ENCODE measurements at places on chromosomes 1 and 21.
A peak's percentile ranks its signal among the peaks of the same experiment; 100 is the strongest.

- no peaks in the 10 kb centered on the region for H3K36me3 ChIP-seq
- H3K27me3 ChIP-seq = peaks cover 25% of the 10 kb centered on the region
- peaks cover 1% of the 10 kb centered on the region for H3K4me1 ChIP-seq
- no peak overlapping the region for H3K4me3 ChIP-seq
- H3K27ac ChIP-seq = no peak overlapping the region
Observed at GRCh38 chr1:4267381-4268261, 367.5 kb upstream of the C1orf174 start.

- peaks cover 91% of the 10 kb centered on the region for H3K36me3 ChIP-seq
- peaks cover 7% of the 10 kb centered on the region for H3K4me1 ChIP-seq
- no peak overlapping the region for H3K4me3 ChIP-seq
- H3K27ac ChIP-seq = no peak overlapping the region
- no peaks in the 10 kb centered on the region for H3K27me3 ChIP-seq
Observed at GRCh38 chr1:29094433-29094832, 29.3 kb downstream of the TMEM200B start.

- H3K36me3 ChIP-seq = no peaks in the 10 kb centered on the region
- DNase-seq = no peak
- peaks cover 14% of the 10 kb centered on the region for H3K4me1 ChIP-seq
- H3K4me3 ChIP-seq = no peak overlapping the region
Observed at GRCh38 chr1:226482975-226483700, 65.4 kb upstream of the STUM start.

GRCh38 chr1:235207209-235207565 is 46.1 kb upstream of the RBM34 start:
- peak overlapping the region; percentile 97 for H3K27ac ChIP-seq
- peak overlapping the region; percentile 37 for H3K4me3 ChIP-seq
- DNase-seq = peak; percentile 47
- no peaks in the 10 kb centered on the region for H3K27me3 ChIP-seq
- peaks cover 54% of the 10 kb centered on the region for H3K36me3 ChIP-seq
- peaks cover 35% of the 10 kb centered on the region for H3K4me1 ChIP-seq

- no peak overlapping the region for H3K27ac ChIP-seq
- H3K4me3 ChIP-seq = no peak overlapping the region
- no peak for DNase-seq
- H3K4me1 ChIP-seq = no peaks in the 10 kb centered on the region
Observed at GRCh38 chr1:199756066-199756465, 271.4 kb upstream of the NR5A2 start.

DNA sequence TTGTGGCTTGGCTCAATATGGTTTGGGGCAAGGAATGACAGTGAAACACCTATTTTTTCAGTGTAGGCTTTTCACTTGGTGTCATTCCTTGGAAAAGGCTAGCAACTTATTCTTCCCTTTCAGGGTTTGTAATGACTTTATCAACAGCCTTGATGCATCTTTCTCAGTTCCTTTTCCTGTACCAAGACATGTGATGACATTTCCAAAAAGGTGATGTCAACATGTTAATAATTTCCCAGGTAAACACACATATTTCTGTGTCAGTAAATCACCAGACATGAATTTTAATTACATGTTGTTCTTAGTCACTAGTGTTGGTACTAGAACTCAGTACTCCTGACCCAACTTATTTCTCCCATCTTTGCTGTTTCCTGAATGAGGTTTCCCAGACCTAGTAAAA is 37.8 kb upstream of the RRP15 start:
- H3K4me1 ChIP-seq = no peaks in the 10 kb centered on the region
- peaks cover 46% of the 10 kb centered on the region for H3K27me3 ChIP-seq
- no peak overlapping the region for H3K27ac ChIP-seq
- no peaks in the 10 kb centered on the region for H3K36me3 ChIP-seq
- no peak for DNase-seq

DNA sequence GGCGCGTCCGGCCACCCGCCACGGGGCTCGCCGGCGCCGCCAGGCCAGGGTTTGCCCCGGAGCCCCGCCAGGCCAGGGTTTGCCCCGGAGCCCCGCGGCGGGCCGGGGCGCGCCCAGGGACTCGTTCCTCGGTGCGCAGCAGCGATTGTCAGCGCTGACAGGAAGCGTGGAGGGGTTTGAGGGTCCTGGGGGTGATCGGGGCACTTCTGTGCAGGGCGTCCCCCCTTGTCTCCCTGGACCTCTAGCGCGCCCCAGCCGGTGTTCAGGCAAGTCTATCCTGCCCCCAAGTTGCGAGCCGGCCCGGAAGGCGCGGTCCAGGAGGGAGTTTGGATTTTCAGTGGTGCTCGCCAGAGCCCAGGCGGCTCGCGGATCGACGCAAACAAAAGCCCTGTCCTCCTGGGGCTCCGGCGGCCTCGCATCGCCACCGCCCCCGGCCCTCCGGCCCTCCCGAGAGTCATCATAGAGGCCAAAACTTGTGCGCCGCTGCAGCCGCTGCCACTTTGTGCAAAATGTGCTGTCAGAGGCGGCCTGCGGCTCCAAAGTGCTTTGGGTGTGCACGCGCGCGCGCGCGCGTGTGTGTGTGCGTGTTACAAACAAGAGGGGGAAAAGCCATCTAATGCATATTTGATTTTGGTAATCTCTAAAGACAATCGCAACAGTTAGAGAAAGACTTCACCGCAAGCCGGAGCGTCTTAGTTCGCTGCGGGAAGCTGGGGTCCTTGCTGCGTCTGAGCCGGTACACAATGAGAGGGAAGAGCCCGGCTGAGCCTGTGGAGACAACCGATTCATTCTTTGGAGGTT is 1.0 kb downstream of the ROR1 start:
- peaks cover 74% of the 10 kb centered on the region for H3K27me3 ChIP-seq
- no peaks in the 10 kb centered on the region for H3K36me3 ChIP-seq
- peak; percentile 36 for DNase-seq
- H3K4me3 ChIP-seq = peak overlapping the region; percentile 70
- peaks cover 18% of the 10 kb centered on the region for H3K4me1 ChIP-seq
- H3K27ac ChIP-seq = no peak overlapping the region

DNA sequence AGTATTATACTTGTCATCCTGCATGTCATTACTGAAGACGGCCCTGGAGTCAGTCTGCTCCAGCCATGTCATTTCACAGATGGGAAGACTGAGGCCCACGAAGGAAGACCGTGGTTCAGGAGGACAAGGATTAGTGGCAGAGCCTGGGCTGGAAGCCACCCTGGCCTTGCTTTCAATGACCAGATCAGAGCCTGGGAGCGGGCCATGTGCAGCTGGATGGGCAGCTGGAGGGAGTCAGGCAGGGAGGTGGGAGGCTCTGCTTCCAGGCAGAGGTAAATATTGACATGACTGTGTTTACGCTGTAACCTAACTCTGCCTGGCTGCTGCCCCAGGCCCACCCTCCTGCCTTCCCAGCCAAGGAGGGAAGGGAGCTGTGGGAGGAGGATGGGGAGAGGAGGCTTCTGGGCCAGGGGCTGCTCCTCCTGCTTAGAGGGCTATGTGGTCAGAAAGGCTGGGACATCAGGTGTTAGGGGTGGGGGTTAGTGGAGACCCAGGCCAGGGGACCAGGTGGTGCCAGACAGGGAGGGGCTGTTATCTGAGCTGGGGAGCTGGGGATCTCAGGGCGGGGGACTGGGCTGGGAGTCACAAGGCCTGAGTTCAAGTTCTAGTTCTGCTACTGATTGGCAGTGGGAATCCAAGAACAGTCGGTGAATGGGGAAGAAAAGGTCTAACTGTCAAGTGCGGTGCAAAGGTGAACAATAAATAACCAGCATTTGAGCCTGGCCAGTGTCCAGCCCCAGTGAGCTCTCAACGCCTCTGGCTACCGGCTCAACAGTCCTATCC is 48.5 kb upstream of the ECE1 start:
- H3K27ac ChIP-seq = peak overlapping the region; percentile 80
- DNase-seq = no peak
- H3K36me3 ChIP-seq = peaks cover 83% of the 10 kb centered on the region

GRCh38 chr1:18681423-18681835 is 50.8 kb downstream of the PAX7 start:
- H3K4me1 ChIP-seq = peaks cover 2% of the 10 kb centered on the region
- H3K4me3 ChIP-seq = no peak overlapping the region
- no peaks in the 10 kb centered on the region for H3K36me3 ChIP-seq
- no peak overlapping the region for H3K27ac ChIP-seq

DNA sequence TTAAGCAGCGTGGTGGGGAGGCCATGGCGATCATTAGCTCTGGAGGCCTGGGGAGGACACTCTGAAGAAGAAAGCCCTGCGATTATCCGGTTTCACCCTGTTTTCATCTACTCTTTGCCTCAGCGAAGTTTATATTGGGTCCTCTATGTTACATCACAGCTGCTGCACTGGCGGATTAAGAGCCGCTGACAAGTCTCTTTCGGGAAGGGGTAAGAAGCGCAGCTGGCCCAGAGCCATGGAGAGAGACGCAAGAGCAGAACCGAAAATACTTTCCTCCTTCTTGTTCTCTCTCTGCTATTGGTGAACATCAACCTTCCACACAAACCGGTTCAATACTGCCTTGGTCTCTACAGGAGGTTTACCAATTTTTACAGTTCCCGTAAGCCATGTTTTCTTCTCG is 291.5 kb downstream of the FAM72C start:
- peaks cover 38% of the 10 kb centered on the region for H3K27me3 ChIP-seq

GRCh38 chr1:23288201-23288600 is 55.9 kb downstream of the HNRNPR start:
- H3K4me3 ChIP-seq = no peak overlapping the region
- no peaks in the 10 kb centered on the region for H3K4me1 ChIP-seq
- no peak overlapping the region for H3K27ac ChIP-seq
- H3K36me3 ChIP-seq = peaks cover 66% of the 10 kb centered on the region
- H3K27me3 ChIP-seq = no peaks in the 10 kb centered on the region

DNA sequence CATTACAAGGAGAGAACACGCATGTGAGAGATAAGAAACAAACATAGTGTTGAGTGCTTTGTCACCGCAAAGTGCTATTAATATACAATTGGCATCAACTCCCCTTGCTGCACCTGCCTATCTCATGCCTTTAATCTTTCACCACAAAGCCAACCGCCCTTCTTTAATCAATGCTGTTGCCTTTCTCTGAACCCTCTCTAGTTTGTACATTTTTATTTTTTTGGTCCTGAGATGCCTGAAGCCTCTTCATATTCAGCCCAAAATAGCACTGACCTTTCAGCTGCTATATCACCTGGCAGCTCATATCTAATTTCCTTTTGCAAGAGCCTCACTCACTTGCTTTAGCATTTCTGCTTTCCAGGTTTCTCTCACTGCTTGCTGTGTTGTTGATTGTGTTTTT is 504.7 kb downstream of the NUF2 start:
- no peaks in the 10 kb centered on the region for H3K36me3 ChIP-seq
- H3K4me3 ChIP-seq = no peak overlapping the region
- H3K27ac ChIP-seq = no peak overlapping the region
- H3K27me3 ChIP-seq = no peaks in the 10 kb centered on the region
- no peaks in the 10 kb centered on the region for H3K4me1 ChIP-seq

GRCh38 chr1:63674238-63674864 is 81.1 kb downstream of the PGM1 start:
- no peaks in the 10 kb centered on the region for H3K36me3 ChIP-seq
- no peaks in the 10 kb centered on the region for H3K27me3 ChIP-seq
- H3K4me3 ChIP-seq = no peak overlapping the region
- no peak overlapping the region for H3K27ac ChIP-seq
- H3K4me1 ChIP-seq = no peaks in the 10 kb centered on the region

DNA sequence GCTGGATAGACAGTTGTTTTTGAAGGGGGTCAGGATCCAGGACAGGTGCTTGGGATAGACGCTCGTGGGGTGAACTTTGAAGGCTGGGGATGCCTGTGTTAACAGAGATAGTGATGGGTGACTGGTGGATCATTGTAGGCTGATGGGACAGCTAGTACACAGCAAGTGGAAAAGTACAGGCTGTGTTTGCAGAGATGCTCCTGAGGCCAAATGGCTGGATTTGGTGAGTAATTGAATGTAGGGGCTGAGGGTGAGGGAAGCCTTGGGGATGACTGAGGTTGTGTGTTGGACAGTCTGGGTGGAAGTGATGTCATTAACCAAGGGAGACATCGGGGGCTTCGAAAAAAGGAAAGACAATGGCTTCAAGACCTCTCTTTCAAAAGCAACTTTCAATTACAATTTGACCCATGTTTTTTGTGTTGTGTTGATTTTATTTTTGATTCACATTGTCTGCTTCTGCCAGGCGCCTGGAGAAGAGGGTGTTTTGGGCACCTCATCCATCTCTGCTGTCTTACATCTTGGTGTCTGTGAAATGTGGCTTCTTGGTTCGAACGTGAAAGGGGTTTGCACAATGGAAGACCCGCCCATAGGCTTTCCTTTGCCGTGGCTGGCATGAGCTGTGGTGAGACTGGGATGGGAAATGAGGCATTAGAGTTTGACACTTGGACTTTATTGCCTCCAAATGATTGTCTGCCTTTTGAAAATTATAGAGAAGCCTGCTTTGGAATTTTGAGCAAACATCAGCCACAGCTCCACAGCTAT is 147.5 kb downstream of the FOXD2 start:
- no peak overlapping the region for H3K4me3 ChIP-seq
- H3K27me3 ChIP-seq = peaks cover 20% of the 10 kb centered on the region
- no peak overlapping the region for H3K27ac ChIP-seq
- H3K4me1 ChIP-seq = peaks cover 2% of the 10 kb centered on the region
- no peak for DNase-seq

- no peak for DNase-seq
- H3K36me3 ChIP-seq = no peaks in the 10 kb centered on the region
- no peak overlapping the region for H3K27ac ChIP-seq
- H3K4me1 ChIP-seq = no peaks in the 10 kb centered on the region
Observed at GRCh38 chr1:90580176-90580575, 136.9 kb downstream of the BARHL2 start.

DNA sequence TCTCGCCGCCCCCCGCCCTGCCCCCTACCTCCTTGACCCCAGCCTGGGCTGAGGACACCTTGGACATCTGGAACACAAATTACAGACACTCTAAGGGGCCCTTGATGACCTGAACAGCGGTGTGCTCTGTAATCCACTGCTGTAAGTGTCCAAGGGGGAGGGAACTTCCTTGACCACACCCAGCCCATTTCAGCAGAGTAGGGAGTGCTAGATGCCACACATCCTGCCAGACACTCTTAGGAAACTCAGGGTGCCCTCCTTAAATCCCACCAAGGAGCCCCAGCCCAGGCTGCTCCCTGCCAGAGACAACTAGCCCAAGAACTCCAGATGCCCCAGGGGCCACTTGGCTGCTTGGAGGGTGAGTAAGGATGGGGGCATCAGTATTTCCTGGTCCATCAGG is 282.2 kb downstream of the RRAGC start:
- H3K36me3 ChIP-seq = no peaks in the 10 kb centered on the region
- peaks cover 8% of the 10 kb centered on the region for H3K4me1 ChIP-seq
- H3K27me3 ChIP-seq = peaks cover 30% of the 10 kb centered on the region
- DNase-seq = no peak
- H3K27ac ChIP-seq = no peak overlapping the region
- H3K4me3 ChIP-seq = no peak overlapping the region

GRCh38 chr1:245154429-245155271 is at the start of gene KIF26B:
Gene KIF26B (plus strand): TSS chr1:245154985. CDS start chr1:245155425, 440 bp downstream.
- peaks cover 27% of the 10 kb centered on the region for H3K4me1 ChIP-seq
- H3K4me3 ChIP-seq = peak within 1 kb of the TSS; percentile 72
- peaks cover 78% of the 10 kb centered on the region for H3K27me3 ChIP-seq
- no peak for DNase-seq
- H3K27ac ChIP-seq = no peak within 1 kb of the TSS
- H3K36me3 ChIP-seq = no peaks in the 10 kb centered on the region

DNA sequence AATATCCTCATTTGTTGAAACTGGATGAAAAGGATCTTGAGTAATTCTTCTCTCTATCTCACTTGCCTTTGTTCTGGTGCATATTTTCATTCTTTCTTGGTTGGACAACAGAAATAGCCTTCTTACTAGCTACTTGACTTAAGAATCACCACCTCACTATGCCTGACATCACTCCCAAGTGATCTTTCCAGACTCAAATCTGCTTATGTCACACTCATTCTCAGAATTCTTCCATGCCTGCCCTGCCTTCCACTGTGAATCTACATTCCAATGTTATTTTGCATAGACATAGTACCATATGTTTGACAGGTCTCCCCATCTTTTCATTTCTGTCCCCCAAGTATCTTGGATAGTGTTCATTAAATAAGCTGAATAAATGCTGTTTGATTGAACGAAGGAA is 78.5 kb upstream of the DPYD start:
- H3K36me3 ChIP-seq = no peaks in the 10 kb centered on the region
- H3K27ac ChIP-seq = no peak overlapping the region
- H3K4me3 ChIP-seq = no peak overlapping the region
- H3K4me1 ChIP-seq = no peaks in the 10 kb centered on the region
